ENCODE measurements at places on chromosomes 5 and 9.

GRCh38 chr9:124659099-124659659 lies 111.9 kb downstream of the NR6A1 start:
- H3K4me1 ChIP-seq = no peaks in the 10 kb centered on the region
- no peaks in the 10 kb centered on the region for H3K36me3 ChIP-seq
- DNase-seq = peak; percentile 99
- no peaks in the 10 kb centered on the region for H3K27me3 ChIP-seq
- H3K4me3 ChIP-seq = peak overlapping the region; percentile 78
- H3K27ac ChIP-seq = peak overlapping the region; percentile 100

GRCh38 chr9:93185266-93186214 lies 1.6 kb downstream of the WNK2 start:
- no peak for DNase-seq
- no peak overlapping the region for H3K4me3 ChIP-seq
- H3K27me3 ChIP-seq = peaks cover 77% of the 10 kb centered on the region

- DNase-seq = no peak
- H3K27ac ChIP-seq = no peak overlapping the region
- H3K4me3 ChIP-seq = no peak overlapping the region
- no peaks in the 10 kb centered on the region for H3K4me1 ChIP-seq
Observed at GRCh38 chr5:131228646-131229045, 35.2 kb upstream of the CDC42SE2 start.

- DNase-seq = no peak
- H3K4me1 ChIP-seq = peaks cover 4% of the 10 kb centered on the region
- no peak overlapping the region for H3K27ac ChIP-seq
- no peaks in the 10 kb centered on the region for H3K27me3 ChIP-seq
Observed at GRCh38 chr5:1478271-1479035, 33.2 kb upstream of the SLC6A3 start.

- H3K27ac ChIP-seq = no peak overlapping the region
- H3K27me3 ChIP-seq = no peaks in the 10 kb centered on the region
- H3K4me1 ChIP-seq = no peaks in the 10 kb centered on the region
- no peak for DNase-seq
Observed at GRCh38 chr5:116564312-116564711, 10.3 kb downstream of the SEMA6A start.

GRCh38 chr9:79684711-79685575 lies 113.2 kb downstream of the TLE4 start:
- peaks cover 13% of the 10 kb centered on the region for H3K4me1 ChIP-seq
- H3K36me3 ChIP-seq = peaks cover 3% of the 10 kb centered on the region
- H3K4me3 ChIP-seq = no peak overlapping the region
- DNase-seq = no peak
- H3K27ac ChIP-seq = peak overlapping the region; percentile 54

DNA sequence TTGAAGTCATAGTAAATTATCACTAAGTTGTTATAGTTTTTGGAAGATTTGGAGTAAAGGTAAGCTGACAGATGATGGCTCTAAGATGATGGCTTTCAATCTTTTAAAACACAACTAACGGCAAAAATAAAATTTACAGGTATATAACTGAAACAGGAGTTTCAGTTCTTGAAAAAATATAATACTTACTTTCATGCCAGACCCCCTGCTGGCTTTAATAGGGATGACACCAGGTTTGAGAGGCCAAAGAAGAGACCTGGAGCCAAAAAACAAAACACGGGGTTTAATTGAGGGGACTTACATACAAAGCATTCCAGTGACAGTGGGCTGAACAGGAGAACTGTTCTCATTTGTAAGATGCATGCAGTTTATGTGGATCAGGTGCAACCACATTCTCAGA lies 301.7 kb upstream of the PCSK5 start:
- DNase-seq = no peak
- no peaks in the 10 kb centered on the region for H3K4me1 ChIP-seq
- no peaks in the 10 kb centered on the region for H3K27me3 ChIP-seq
- no peaks in the 10 kb centered on the region for H3K36me3 ChIP-seq
- H3K27ac ChIP-seq = no peak overlapping the region

- no peak overlapping the region for H3K4me3 ChIP-seq
- H3K36me3 ChIP-seq = no peaks in the 10 kb centered on the region
- peaks cover 2% of the 10 kb centered on the region for H3K4me1 ChIP-seq
- no peak overlapping the region for H3K27ac ChIP-seq
Observed at GRCh38 chr9:89254773-89255125, 56.2 kb upstream of the CKS2 start.

- H3K27me3 ChIP-seq = peaks cover 8% of the 10 kb centered on the region
Observed at GRCh38 chr9:2418619-2419018, 203.0 kb upstream of the VLDLR start.

DNA sequence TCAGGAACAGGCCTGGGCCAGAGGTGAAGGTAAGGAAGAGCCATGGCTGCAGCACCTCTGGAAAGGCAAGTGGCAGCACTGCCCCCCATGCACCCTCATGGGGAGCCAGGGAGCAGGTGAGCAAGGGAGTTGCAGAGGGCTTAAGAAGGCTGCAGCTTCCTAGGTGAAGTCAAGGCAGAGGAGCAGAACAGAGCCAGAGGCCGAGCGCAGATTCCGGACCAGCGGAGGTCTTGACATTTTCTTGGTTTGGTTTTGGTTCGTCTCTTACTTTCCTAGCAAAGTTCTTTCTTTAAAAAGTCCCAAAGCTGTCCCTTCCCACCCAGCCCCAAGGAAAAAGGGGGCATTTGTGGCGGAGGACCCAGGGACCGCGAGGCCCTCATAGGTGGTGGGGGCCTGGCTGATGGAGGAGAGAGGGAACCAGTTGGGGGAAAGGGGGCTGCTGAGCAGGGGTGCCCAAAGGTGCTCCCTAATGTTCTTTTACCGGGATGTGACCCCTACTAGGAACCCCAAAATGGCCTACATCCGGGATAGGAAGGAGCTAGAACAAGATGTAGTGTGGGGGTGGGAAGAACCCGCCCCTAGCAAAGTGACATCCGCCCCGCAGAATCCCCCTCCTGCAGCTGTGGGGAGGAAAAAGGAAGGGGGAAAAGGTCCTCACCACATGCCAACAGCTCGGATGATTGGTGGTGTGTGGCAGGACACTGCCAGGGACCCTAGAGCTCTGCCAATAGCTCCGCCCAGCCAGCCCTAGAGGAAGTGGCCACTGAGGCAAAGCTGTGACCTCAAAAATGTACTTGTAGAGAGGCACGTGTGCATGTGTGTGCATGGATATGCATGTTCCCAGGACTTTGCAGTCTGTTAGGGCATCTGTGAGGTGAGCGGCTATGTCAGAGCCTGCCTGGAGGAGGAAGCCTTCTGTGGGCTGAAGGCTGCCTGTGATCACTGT lies 914 bp upstream of the CD72 start:
- no peaks in the 10 kb centered on the region for H3K36me3 ChIP-seq
- peaks cover 7% of the 10 kb centered on the region for H3K4me1 ChIP-seq
- DNase-seq = no peak
- no peak overlapping the region for H3K4me3 ChIP-seq
- H3K27me3 ChIP-seq = no peaks in the 10 kb centered on the region

DNA sequence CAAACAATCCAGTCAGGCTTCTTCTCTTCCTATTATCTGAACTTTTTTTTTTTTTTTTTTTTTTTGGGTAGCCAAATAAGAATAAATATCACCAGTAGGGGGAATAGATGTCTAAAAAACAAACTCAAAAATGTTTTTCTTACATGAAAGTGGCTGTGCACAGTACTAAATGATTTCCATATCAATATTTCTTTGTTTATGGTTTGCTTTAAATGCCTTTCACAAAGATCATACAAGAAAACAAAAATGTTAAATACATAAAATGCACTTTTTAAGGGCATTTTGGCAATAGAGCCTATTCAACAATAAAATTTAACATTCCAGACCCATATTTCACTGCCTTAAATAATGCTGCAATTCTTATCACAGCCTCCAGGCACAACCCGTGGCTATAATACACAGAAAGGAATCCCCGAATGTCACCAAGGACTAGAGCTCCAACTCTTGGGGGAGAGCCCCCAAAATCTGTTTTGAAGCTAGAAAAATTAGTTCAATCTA lies 91.1 kb upstream of the TBCA start:
- no peaks in the 10 kb centered on the region for H3K27me3 ChIP-seq
- H3K36me3 ChIP-seq = no peaks in the 10 kb centered on the region
- no peaks in the 10 kb centered on the region for H3K4me1 ChIP-seq
- peak; percentile 15 for DNase-seq
- H3K27ac ChIP-seq = no peak overlapping the region

DNA sequence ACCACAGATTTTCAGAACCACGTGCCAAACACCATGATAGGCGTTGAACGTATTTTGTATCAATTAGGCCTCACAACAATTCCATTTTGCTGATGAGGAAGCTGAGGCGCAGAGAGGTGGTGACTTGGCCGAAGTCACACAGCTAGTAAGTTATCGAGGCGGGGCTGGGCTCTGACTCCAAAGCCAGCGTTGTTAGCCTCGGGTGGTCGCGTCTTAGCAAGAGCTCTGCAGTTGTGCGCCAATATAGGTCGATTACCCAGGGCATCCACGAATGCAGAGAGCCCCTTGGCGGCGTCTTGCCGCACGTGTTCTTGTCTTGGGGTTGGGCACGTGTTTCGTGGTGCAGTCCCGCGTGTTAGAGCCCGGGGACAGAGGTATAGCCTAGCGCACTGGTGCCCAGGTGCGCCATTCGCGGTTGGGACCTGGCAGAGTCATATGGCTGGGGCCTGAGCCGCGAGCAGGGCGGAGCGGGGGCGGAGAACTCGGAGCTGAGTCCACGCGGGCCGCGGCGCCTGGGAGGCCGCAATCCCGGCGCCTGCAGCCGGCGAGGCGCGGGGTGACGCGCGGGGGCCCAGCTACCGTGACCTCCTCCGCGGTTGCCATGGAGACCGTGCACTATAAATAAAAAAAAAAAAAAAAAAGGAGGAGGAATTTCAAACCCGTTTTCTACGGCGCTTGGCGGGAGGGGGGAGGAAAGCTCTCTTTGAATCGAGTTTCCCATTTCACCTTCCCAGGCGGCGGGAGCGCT lies 62.3 kb downstream of the CXXC5 start:
- peak overlapping the region; percentile 73 for H3K27ac ChIP-seq
- H3K4me1 ChIP-seq = peaks cover 46% of the 10 kb centered on the region
- peak overlapping the region; percentile 72 for H3K4me3 ChIP-seq

GRCh38 chr9:27600256-27600655 lies 27.0 kb upstream of the C9orf72 start:
- DNase-seq = peak; percentile 2
- H3K4me1 ChIP-seq = no peaks in the 10 kb centered on the region
- no peak overlapping the region for H3K4me3 ChIP-seq
- H3K27ac ChIP-seq = no peak overlapping the region
- peaks cover 2% of the 10 kb centered on the region for H3K27me3 ChIP-seq

- H3K27me3 ChIP-seq = peaks cover 15% of the 10 kb centered on the region
- H3K4me1 ChIP-seq = no peaks in the 10 kb centered on the region
- peak; percentile 21 for DNase-seq
- no peak overlapping the region for H3K27ac ChIP-seq
- no peaks in the 10 kb centered on the region for H3K36me3 ChIP-seq
Observed at GRCh38 chr9:107389617-107390071, 99.9 kb downstream of the KLF4 start.

GRCh38 chr9:34796924-34797323 lies 87.0 kb upstream of the CCL21 start:
- H3K36me3 ChIP-seq = no peaks in the 10 kb centered on the region
- H3K4me1 ChIP-seq = no peaks in the 10 kb centered on the region
- no peak overlapping the region for H3K27ac ChIP-seq
- H3K27me3 ChIP-seq = peaks cover 34% of the 10 kb centered on the region

- H3K4me1 ChIP-seq = peaks cover 9% of the 10 kb centered on the region
- peak overlapping the region; percentile 60 for H3K27ac ChIP-seq
- peak overlapping the region; percentile 81 for H3K4me3 ChIP-seq
Observed at GRCh38 chr9:120715389-120715924, 1.2 kb upstream of the MEGF9 start.

DNA sequence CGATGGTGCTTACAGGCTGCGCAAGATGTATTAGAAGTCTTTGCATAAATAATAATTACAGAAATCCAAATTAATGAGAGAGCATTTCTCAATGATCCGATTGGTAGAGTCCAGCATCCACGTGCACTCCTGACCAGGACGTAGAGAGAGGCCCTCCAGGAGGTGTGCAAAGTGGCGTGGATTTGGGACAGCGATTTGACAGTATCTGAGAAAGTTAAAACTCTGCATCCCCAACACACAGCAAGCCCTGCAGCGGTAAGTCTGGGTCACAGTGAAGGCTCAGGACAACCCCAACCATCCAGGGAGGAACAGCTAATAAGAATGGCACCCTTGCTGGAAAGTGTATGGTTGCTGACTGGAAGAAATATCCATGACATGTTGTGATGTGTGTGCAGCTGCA lies 180.2 kb downstream of the AUH start:
- H3K4me3 ChIP-seq = no peak overlapping the region
- no peak for DNase-seq
- H3K4me1 ChIP-seq = peaks cover 3% of the 10 kb centered on the region
- H3K27ac ChIP-seq = no peak overlapping the region
- no peaks in the 10 kb centered on the region for H3K36me3 ChIP-seq

GRCh38 chr9:124820698-124821623 lies 32.3 kb upstream of the WDR38 start:
- H3K36me3 ChIP-seq = no peaks in the 10 kb centered on the region
- no peak overlapping the region for H3K4me3 ChIP-seq
- no peaks in the 10 kb centered on the region for H3K27me3 ChIP-seq
- H3K27ac ChIP-seq = no peak overlapping the region

DNA sequence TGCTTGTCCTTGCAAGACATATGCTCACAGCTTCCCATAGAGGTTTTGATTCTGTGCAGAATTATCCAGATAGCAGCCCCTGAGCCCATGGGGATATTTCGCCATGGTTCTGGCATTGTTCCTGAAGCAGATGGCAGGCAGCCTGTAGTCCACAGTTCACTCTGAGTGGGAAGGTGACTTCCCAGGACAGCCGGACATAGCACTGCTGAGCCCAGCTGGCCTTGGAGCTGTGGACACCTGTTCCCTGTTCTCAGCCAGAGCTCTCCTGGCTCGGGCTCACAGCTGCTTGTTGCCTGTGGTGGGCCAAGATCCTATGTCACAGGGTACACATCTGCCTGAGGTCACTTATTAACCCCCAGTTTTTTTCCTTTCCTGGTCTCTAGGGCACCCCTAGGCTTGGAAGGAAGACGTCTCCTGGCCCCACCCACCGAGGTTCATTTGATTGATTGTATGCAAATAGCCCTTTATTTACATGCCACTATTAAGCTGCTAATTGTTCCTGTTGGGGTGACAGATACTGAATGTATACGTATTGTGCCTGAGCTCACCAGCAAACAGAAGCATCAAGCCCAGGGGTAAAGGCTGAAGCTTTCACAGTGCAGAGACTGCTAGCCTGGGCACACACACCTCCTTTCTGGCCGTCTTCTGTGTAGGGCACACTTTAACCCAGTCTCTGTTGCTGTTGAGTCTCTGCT lies 96.6 kb upstream of the DMRT1 start:
- H3K27ac ChIP-seq = no peak overlapping the region
- H3K27me3 ChIP-seq = no peaks in the 10 kb centered on the region
- H3K4me1 ChIP-seq = peaks cover 3% of the 10 kb centered on the region
- H3K4me3 ChIP-seq = no peak overlapping the region
- DNase-seq = no peak

DNA sequence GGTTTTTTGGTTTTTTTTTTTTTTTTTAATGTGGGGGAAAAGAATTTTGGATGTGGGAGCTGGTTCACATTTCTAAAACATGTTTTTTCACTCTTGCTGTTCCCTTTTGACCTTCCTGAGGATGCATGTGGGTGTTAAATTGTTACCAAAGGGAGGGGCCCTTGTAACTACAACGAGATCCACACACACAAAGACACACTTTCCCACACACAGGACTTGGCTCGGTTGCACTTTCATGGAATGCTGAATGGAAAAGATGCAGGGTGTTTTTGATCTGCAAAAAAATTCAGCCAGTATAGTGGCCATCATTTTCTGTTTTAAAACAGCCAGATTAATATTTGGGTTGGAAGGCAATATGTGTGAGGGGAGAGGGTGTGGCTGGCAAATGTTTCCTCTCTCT lies 576.9 kb downstream of the EBF1 start:
- no peak overlapping the region for H3K4me3 ChIP-seq
- no peaks in the 10 kb centered on the region for H3K36me3 ChIP-seq
- no peaks in the 10 kb centered on the region for H3K27me3 ChIP-seq
- no peaks in the 10 kb centered on the region for H3K4me1 ChIP-seq
- H3K27ac ChIP-seq = no peak overlapping the region
